Stimulated activated CD4-positive, alpha-beta T cell treated with anti-CD3 and anti-CD28 coated beads, Interleukin-1b, Interleukin-23, amount 100 ng/mL, for 1 hour (primary cell): ENCODE measurements at places on chromosomes 3 and 15.

- no peak for DNase-seq
These were observed 63.0 kb downstream of the CYP11A1 start for GRCh38 chr15:74304431-74304830.

GRCh38 chr15:35736150-35736549, 190.2 kb upstream of the DPH6 start:
- DNase-seq = no peak

DNA sequence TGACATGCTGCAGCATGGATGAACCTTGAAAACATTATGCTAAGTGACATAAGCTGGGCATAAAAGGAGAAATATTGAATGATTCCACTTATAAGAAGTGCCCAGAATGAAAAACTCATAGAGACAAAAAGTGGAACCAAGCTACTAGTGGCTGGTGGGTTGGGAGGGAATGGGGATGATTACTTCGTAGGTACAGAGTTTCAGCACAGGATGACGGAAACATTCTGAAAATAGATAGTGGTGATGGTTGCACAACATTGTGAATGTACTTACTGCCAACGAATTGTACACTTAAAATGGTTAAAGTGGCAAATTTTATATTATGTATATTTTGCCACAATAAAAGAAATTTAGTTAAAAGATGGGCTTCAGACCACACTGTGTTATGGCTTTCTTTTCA, 93.6 kb downstream of the RPLP1 start:
- no peak for DNase-seq

- DNase-seq = no peak
These were observed 1109.3 kb downstream of the ROBO2 start for GRCh38 chr3:78148986-78149717.

DNA sequence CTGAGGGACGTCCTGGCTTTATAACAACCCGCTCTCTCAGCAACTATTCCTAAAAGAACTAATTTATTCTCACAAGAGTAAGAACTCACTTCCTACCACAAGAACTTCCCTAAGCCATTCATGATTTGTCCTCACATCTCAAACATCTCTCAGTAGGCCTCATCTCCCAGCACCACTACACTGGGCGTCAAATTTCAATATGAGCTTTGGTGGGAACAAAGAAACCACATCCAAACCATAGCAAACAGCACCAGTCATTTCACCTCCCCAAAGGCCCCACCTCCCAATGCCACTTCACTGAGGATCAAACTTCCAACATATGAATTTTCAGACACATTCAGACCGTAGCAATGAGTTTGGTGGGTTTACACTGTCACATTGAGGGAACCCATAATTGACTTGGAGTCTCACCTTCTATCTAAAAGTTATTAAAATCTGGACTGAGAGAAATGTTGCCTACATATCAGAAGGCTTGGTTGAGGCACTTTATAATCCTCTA, 116.4 kb upstream of the AGBL1 start:
- DNase-seq = no peak

GRCh38 chr3:170352936-170353335, 4.6 kb upstream of the SKIL start:
- no peak for DNase-seq

GRCh38 chr15:28890711-28891495, 5.1 kb downstream of the APBA2 start:
- no peak for DNase-seq

- DNase-seq = no peak
These were observed 11.7 kb upstream of the LACTB start for GRCh38 chr15:63109920-63110319.
